ENCODE measurements at places on chromosomes 1 and 21.

DNA sequence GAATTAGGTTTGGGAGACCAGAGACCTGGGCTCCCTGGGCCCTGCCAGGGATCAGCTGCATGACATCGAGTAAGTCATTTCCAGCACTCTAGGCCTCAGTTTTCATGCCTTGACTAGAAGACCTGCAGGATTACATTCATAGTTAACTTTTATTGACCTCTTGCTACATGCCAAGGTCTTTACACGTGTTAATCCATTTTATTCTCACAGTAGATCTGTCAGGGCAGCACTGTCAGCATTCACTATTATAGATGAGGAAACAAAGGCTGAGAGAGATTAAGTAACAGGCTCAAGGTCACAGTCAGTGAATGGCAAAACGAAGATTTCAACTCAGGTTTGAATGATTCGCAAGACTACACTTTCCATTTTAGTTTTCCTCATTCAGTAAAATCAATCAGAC lies 37.0 kb downstream of the PGM1 start:
- DNase-seq = no peak

- DNase-seq = no peak
These were observed 19.7 kb upstream of the FASLG start for GRCh38 chr1:172638885-172639831.

DNA sequence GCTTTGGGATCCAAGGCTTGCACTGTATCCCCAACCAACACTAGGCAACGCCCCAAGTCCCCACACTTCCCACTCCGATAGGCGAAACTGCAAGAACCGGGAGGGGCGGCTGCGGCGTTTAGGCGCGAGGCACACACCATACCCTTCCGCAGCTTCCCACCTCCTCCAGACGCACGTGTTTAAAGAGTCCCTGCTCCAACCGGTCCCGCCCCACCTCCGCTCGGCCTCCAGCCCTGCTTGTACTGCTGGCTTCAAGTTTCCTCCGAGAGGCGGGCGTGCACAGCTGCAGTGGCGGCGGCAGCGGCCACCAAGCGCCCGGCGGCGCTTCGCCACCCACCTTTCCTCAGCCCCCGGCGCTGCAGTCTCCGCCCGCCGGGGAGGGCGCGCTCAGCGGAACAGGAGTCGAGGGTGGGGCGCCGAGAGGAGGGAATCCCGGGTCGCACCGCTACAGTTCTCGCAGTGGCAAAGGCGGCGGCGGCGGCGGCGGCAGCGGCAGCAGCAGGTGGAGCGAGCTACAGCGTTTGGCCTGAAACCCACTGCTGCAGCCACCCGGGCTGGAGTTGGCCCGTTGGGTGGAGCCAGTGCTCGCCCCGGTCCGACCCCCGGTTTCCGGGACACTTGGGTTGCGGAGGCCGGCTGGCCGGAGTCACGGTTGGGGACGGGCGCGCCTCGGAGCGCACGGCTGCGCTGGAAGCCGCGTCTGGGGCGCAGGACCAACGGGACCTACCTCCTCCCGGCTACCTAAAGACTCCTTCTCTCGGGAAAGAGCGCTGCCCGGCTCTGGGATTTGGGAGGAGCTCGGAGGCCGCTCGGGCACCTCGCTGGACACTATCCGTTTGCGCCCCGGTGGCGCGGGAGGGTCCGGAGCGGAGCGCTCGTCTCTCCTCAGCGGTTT lies at the start of gene CNIH3:
Gene CNIH3, plus strand, starts transcription at position 457 of the 895 bp plus-strand sequence. CDS start 858 bp downstream, outside the sequence.
- DNase-seq = peak; percentile 92

- DNase-seq = no peak
These were observed 246.3 kb downstream of the SEC16B start for GRCh38 chr1:177723533-177723932.

- DNase-seq = no peak
These were observed 14.8 kb upstream of the GBP5 start for GRCh38 chr1:89287181-89288050.

DNA sequence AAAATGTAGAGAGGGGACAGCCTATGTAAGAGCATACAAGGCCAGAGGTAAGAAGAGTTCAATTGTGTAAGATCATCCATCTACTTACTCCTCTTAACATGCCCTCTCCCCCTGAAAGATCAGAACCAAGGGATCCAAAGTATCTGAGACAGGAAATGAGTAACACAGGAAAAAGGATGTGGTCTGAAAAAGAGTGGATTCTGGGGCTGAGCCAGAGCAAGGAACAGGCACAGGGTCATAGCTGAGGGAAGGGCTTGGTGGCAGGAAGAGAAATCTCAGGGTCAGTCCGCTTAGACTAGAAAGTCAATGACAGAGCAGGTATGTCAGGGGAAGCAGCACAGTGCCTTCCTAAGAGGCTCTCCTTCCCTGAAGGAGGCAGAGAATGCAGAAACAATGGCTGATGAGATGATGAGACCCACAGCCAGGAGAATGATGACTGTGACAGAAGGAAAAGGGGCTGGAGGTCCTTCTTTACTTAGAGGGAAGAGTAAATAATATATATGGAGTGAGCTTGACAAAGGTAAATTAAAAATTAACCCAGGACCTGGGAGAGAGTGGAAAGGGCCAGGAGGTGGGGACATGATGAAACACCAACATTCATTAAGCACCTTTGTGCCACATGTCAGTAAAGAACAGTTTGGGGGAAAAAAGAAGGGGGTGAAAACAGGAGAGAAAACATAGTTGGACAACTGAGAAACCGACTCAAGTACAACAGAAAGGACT lies 26.2 kb upstream of the A3GALT2 start:
- no peak for DNase-seq

DNA sequence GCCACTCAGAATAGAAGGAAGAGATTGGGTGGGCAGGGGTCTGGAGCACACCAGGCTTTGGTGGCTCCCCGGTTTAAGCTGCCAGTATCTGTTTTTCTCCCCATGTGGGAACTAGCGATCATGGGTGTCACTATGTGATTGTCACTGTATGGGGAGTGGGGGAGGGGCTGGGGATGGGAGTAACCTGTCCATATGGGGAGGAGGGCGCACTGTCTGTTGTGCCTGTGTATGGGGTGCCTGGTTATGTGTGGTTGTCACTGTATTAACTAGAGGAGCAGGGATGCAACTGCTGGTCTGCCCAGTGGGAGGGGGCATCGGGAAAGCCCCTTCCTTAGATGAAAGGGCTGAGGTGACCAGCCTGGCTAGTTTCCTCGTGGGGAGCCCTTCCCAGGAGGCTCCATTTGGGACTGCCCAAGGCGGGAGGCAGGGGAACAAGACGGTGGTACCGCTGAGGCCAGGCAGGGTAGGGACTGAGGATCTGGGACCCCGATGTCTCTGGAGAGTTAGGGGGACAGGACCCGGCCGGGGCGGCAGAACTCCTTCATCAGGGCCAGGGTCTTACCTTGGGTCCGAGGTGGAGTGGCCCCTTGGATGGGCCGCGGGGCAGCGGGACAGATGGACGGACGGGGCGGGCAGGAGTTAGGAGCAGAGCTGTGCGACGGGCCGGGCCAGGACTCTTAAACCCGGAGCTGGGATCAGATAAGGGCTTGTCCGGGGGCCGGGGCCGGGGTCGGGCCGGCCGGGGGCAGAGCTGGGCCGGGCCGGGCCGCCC lies at the start of gene KCNJ10:
Gene KCNJ10, minus strand, starts transcription at position 701 of the 772 bp plus-strand sequence. CDS start 27,628 bp downstream, outside the sequence.
- DNase-seq = no peak

GRCh38 chr1:68185743-68186142 lies 46.6 kb downstream of the WLS start:
- no peak for DNase-seq

DNA sequence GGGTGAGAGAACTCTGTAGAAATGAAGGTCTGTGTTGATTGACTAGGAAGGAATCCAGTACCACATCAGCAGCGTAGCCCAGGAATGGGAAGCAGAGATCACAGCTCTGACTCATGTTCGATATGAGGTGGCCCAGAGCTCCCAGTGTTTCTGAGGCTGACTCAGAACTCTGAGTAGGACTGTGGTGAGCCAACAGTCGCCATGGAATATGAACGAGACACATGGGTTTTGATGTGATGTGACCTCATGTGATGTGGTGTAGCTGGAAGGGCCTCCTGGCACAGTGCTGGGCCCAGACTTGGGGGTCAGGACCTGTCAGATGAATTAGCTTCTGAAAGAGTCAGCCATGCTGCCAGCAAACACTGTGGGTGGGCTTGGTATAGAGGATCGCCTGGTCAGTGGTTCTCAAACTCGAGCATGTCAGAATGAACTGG lies 237.0 kb downstream of the MRPL39 start:
- DNase-seq = no peak

GRCh38 chr1:20072771-20073170 lies 2.8 kb downstream of the PLA2G5 start:
- no peak for DNase-seq

- DNase-seq = peak; percentile 81
These were observed 463 bp upstream of the VAMP3 start for GRCh38 chr1:7770669-7770996.

DNA sequence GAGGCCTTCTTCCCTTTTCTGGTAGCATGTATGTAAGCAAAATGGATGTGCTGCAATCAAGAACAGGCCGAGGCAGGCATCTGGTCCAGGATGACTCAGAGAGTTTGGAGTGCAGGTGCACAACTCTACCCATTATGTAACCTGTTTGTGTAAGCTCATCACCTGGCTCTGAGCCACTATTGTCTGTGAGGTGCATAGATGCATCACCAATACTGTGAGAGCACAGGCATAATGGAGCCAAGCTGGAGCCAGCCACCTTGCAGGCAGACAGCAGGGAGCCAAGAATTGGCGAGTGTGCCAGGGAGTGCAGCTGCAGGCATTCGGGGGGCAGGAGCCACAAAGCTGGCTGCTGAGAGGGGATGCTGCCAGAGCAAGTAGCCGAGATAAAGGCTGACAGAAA lies 549.9 kb upstream of the RGS18 start:
- DNase-seq = peak; percentile 87

- no peak for DNase-seq
These were observed 41.2 kb downstream of the CDCP2 start for GRCh38 chr1:54111624-54112023.

DNA sequence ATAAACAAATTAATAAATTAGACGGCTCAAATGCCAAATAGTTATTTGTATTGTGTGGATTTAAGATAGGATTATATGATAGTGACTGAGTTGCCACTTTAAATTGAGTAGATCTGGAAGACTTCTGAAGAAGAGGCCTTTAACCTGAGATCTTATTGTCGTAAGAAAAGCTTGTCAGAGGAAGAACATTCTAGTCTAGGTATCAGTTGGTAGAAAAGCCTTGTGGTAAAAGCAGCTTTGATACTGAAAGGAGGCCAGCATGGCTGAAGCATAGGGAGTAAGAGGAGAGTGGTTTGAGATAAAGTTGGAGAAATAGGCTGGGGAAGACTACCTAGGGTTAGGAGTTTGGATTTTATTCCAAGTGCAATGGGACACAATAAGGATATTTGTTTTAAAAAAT lies 29.1 kb downstream of the SLC30A7 start:
- DNase-seq = no peak

DNA sequence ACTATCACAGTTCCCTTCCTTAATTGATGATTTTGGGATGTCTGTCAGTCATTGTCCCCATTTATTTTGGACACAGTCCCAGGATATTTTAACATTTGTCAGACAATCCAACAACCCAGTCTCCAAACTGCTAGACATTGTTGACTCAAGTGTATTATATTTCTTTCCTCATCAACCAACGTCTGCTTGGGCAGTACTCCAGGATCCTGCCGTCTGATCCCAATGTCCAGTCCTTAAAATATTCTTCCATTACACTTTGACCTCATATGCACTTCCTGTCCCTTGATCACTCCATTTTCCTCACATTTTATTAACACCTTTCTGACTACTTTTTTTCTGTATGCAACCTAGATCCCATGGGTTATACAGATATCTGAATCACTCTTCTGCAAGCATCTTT lies 39.8 kb upstream of the KIAA0040 start:
- no peak for DNase-seq

- DNase-seq = no peak
These were observed 25.1 kb downstream of the CNN3 start for GRCh38 chr1:94901841-94902240.

- no peak for DNase-seq
These were observed 796.7 kb upstream of the ADGRL2 start for GRCh38 chr1:81004011-81004410.

GRCh38 chr1:219503604-219504003 lies 109.3 kb downstream of the ZC3H11B start:
- DNase-seq = no peak

GRCh38 chr1:208002078-208002477 lies 91.2 kb upstream of the CD34 start:
- no peak for DNase-seq

- no peak for DNase-seq
These were observed 309.5 kb downstream of the NPHP4 start for GRCh38 chr1:5682626-5683225.

DNA sequence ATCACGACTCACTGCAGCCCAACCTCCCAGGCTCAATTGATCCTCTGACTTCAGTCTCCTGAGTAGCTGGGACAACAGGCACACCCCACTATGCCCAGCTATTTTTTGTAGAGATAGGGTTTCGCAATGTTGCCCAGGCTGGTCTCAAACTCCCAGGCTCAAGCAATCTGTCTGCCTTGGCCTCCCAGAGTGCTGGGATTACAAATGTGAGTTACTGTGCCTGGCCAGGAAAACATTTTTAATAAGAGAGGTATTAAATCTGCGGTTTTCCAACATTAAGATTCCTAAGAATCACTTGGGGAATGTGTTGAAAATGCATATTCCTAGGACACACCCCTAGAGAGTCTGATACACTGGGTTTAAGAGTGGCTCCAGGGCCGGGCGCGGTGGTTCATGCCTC lies 8.7 kb downstream of the CSF1 start:
- no peak for DNase-seq

- DNase-seq = no peak
These were observed 106.9 kb downstream of the DHRS3 start for GRCh38 chr1:12511128-12511484.

DNA sequence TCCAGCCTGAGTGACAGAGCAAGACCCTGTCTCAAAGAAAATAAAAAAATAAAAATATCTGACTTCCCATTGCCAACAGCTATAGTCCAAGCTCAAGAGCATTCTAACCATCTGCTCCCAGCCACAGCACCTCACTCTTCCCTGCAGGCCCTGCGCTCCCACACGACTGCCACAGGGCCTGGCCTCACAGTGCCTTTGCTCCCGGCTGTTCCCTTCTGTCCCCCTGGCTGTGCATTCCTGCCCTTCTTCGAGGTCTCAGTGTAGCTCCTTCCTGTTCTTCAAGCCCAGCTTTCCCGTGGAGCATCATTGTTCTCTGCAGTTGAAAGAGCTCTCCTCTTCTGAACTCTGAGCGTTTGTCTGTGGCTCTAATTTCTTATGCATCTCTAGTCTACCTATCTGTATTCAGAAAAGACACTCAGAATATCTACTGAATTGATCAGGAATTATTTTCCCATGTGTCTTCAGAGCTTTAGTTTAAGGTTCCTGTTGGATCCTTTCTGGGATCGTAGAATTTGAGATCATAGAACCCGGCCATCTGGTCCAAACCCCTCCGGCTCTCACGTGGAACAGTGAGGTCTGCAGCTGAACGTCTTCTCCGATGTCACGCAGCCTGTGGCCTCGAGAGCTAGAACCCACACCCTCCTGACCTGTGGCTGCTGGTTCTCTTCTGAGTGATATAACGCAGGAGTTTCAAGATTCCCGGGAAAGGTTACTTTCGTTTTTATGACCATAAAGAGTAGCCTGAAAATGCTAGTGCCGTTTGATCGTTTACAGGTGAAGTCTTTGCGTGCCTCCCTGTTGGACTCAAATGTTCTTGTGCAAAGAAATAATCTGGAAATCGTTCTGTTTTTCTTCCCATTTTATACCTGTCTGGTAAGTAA lies 54.4 kb downstream of the DOP1B start:
- DNase-seq = no peak

- DNase-seq = peak; percentile 26
These were observed 258.5 kb downstream of the TRABD2B start for GRCh38 chr1:47738560-47739182.

All from NCI-H510A treated with DMSO at 0.1 percent for 48 hours (cell line).